ENCODE measurements at places on chromosomes 6 and 20.

DNA sequence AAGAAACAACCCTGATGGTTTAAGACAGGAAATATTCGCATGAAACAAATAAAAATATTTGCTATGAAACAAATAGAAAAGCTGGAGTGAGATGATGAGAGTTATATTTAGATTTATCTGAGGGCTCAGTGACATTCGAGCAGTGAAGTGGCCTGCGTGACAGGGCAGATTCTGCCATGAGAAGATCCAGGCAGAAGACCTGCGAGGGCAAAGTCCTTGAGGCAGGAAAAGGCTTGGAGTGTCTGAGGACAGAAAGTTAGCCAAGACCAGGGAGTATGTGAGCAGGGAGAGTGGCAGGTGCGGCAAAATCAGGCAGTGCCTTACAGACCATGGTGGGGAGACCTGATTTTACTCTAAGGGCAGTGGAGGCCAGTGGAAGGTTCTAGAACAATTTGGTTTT, 66.9 kb upstream of the RIN2 start:
- DNase-seq, result no peak

DNA sequence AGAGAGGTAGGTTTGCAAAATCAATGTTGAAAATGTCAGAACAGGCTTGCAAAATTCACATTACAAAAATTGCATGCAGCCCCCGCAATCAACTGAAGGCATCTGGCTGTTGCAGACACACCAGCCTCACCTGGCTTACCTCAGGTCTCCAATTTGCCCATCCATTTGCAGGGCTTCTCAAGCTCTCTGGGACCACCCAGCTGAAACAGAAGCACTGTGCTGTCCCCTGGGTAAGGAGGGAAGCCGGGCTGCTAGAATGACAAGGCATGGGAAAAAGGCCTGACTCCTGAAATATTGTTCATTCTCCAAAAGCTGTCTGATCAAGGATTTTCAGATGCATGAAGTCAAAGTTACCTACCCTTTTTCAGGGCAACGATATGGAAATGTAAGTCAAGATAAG, 52.6 kb upstream of the CD93 start:
- no peak for DNase-seq

DNA sequence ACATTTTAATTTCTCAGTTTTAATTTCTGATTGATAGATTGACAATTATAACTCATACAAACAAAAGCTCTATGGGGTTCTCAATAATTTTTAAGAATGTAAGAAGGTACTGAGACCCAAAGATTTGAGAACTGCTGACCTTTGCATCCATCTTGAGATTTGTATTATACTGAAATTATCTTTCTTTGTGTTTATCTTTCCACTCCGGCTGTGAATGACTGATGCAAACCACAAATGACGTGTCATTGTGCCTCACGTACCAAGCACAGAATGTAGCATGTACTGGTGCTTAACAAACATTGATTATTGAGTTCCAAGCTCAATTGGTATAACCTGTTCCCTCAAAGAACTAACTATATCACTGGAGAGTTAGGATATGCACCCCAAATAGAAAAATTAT, 152.1 kb upstream of the SMLR1 start:
- DNase-seq, result no peak

DNA sequence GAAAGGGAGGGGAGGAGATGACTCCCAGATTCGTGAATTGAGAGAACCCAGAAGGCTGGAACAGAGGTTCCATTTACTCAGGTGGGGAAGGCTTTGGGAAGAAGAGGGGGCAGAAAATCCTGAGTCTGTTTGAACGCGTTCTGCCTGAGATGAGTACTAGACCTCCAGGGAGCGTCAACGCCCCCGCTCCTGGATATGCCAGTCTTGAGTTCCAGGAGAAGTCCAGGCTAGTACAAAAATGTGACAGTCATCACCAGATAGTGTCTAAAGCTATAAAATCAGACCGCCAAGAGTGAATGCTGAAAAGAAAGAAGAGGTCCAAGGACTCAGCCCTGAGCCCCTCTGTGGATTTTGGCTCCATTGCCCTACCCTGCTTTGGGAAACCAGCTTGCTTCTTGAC, 8.6 kb downstream of the AHCY start:
- DNase-seq, result no peak

DNA sequence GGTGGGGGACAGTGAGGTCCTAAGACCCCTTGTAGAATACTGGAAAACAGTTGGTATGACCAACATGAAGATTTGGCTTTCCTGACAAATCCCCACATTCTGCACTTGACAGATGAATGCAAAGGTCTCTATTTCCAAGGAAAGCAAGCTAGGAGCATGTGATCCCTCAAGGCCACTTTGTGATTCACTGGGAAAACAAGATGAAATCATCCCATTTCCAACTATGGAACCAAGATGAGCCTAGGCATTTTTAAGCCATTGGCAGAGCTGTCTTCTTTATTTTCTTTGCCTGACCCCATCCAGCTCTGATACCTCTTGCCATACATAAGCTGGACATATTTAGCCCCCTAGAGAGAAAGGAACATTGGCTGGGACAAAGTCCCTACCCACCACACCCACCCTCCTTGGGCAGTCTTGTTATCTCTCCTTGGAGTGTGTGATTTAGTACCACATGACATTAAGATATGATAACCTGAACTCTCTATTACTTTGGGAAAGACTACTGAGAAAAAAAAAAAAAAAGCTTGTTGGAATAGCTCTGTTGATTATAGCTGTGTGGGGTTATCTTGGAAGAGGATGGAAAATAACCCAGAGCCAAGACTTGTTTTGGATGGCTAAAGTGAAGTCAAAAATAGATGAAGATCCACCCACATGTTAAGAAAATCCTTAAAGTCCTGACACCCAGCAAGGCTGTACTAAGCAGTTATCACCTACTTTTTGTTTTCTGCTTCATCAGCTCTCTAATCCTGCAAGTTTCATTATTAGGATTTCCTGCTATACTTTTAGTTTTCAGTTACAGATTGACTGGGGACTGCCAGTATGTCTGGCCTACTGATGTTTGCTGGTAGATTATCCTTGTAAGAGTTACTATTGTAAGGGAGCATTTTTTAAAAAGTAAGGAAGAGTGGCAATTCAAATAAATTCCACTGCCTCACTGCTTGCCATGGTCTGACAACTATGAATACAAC, 90.1 kb upstream of the PREP start:
- DNase-seq, result no peak

DNA sequence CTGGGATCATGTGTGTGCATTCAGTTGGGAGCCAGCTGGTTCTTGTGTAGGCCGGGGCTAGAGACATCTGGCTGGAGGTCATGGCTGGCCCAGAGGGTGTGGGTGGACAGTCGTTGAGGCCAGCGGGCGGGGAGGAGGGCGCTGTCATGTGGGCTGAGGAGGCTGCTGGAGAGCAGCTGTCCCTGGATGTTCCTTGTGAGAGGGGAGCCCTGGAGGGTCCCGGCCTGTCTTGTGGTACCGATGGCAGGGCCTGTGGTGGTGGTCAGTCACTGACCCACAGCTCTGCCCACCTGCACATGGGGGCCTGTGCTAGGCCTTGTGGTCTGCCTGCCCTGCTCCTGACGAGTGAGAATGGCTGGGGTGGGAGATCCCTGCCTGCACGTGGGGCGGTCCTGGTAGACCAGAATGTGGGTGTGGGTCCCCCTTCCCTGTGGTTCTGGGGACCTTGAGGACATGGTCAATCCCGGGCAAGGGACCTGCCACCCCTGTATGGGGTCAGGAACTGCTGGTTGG, 1.9 kb upstream of the C20orf204 start:
- no peak for DNase-seq

DNA sequence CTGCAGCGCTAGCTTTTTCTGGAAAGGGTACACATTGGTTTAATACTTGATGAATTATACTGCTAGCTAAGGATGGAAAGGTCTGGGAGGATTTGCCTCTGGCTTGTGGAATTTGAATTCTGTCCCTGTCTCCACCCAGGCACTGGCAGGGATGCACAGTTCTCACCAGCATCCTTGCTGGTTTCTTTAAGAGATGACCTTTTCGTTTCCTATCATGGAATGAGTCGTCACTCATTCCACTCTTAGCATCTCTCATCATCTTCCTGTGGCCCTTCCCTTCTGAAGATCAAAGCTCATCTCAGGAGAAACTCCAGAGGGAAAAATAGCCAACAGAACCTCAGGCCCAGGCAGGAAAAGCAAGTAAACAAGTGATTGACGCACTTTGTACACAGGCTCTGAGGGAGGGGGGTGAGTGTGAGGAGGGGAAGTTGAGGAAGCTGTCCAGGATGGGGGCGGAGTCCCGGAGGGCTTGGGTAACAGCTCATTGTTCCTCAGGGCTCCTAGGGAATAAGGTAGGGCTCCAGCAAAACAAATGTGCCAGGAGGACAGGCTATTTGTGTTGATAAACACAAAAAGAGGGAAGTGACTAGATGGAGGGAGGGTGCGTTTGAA, 25.7 kb upstream of the SAYSD1 start:
- DNase-seq, result no peak

DNA sequence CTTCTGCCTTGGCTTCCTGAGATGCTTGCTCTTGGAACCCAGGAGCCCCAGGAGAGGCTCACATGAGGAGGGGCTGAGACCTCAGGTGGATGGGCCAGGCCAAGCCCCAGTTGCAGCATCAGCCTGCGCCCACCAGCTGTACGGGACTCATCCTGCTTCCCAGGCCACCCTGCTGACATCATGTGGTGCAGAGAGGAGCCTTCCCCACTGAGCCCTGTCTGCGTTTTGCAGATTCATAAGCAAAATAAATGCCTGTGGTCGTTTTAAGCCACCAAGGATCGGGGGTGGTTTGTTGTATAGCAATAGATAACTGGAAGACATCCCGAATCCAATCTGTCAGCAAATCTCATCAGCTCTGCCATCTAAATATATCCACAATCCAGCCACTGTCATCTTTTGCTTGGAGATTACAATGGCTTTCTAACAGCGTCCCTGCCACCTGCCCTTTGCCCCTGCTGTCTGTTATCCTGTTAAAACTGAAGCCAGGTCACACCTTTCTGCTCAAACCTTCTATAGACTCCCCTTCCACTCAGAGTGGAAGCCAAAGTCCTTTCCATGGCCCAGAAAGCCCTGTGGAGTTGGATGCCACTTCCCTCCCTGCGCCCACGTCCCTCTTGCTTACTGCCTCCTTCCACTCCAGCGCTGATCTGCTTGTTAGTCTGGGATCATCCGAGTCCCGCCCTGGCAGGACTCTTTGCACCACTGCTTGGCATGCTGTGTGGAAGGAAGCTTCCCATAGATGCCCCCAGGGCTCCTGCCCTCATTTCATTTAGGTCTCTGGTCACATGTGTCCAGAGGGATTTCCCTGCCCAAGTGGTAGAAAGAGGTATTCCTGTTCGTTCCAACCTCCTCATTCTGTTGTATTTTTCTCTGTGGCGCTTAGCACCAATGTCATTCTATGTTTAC, 24.0 kb upstream of the MLN start:
- no peak for DNase-seq

- no peak for DNase-seq
Measured at GRCh38 chr20:19137641-19138040, 74.8 kb upstream of the SLC24A3 start.

- no peak for DNase-seq
Measured at GRCh38 chr20:10004900-10005299, 29.9 kb upstream of the ANKEF1 start.

DNA sequence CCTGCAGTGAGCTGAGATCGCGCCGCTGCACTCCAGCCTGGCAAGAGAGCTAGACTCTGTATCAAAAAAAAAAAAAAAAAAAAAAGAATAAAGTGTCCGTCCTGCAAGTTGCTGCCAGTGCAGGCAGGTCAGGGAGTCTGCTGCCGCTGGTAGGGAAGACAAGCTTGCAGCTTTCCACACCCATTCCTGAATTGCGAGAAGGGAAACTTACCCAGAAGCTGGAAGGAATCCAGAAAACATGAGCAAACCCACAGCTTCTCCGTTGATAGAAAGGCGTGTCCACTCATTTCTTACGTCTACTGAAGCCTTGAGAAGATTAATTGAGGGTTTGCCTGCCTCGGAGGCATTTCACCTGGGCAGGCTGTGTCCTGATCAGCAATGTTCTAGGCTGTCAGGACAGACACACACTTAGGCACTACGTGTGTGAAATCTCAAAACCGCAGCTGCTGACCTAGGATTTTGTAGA, 61.6 kb upstream of the DSP start:
- no peak for DNase-seq

- no peak for DNase-seq
Measured at GRCh38 chr20:47700327-47700726, 85.0 kb downstream of the SULF2 start.

DNA sequence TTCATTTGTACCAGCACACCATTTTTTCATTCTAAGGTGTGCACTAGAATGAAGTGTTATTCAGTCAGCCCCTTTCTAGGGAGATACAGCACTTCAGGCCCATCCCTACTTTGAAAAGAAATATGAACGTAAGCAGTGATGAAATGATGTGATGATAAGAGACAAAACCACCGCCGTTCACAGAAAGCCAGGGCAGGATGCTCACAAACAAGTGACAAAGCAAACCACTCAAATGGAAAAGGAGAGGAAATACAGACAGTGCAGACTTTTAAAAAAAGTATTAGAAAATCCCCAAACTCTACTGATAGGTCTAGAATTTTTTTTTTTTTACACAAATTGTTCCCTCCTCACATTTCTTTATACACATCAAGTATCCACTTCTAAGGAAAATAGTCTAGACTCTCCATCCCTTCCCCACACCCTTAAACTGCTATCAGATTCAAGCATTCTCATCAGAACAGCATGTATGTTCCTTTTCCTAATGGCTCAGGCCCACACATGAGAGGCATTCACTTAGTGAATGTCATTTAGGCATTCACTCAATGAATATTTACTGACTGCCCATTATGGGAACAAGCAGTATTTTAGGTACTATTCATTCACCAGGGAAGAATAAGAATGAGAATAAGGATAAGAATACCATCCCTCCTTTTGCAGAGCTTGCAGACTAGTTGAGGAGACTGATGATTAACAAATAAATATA, 243.5 kb downstream of the GMPR start:
- peak; percentile 41 for DNase-seq

Data from NK-92 treated with Interleukin-12 subunit alpha and Interleukin-12 subunit beta, amount 100 ng/mL, for 24 hours (cell line).